ENCODE measurements at places on chromosomes 5 and 9. TPM values are rescaled to one million over a fixed set of nuclear protein-coding genes. Genes with fewer than 3 reads are reported as not detected.

SCAI gene
- 8.8 TPM for total RNA-seq

SYK gene
- total RNA-seq = not detected

DNAH5 gene
- not detected for total RNA-seq

C5orf46 gene
- not detected for total RNA-seq

FAT2 gene
- not detected for total RNA-seq

DBH gene
- not detected for total RNA-seq

DNAJC25 gene
- 7.9 TPM for total RNA-seq

NTNG2 gene
- total RNA-seq = 1.2 TPM

IL33 gene
- not detected for total RNA-seq

CATSPER3 gene
- total RNA-seq = 0.17 TPM

SPINK13 gene
- total RNA-seq = not detected

Measured in activated CD8-positive, alpha-beta memory T cell treated with anti-CD3 and anti-CD28 coated beads for 36 hours (primary cell).